ENCODE measurements at places on chromosomes 3 and 15.

- no peak for DNase-seq
These were observed 58.0 kb upstream of the CRTC3 start for GRCh38 chr15:90471769-90472168.

DNA sequence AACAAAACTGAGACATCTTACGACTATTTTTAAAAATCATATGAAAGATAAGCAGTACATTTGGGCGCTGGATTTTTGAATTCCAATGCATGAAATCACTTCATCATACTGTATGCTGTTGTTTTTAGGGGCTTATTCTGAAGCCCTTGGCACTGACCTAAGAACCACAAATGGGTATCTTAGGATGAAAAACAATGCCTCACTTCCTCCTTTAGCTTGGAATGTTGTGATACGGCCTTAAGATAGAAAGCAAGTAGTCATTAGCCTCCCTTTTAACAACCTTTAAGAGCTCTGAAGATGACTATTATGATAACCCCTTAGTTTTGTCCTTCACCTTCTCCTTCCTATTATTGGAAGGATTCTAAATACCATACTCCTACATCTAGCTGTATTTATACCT lies 289.8 kb downstream of the ARPP21 start:
- DNase-seq: no peak

GRCh38 chr3:135896613-135897012 lies 68.9 kb upstream of the PPP2R3A start:
- DNase-seq: no peak

- no peak for DNase-seq
These were observed 12.0 kb downstream of the RPL32 start for GRCh38 chr3:12829404-12829803.

DNA sequence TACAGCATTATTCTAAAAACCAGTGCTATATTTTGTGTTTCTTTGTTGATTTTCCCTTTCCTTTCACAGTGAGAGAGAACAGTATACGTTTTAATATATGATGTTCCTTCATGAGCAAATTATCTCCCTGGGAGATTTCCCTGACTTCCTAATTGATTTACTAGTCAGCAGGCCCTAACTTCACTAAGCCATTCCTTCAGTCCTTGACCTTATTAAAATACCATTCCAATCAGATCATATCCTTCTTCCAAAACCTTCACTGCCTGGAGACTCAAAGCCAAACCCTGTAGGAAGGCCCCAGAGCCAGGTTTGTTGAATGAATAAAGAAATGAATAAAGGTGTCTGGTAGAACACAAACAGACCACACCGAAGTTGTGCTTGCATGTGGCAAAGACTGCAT lies 43.8 kb upstream of the ARHGEF3 start:
- DNase-seq: no peak

DNA sequence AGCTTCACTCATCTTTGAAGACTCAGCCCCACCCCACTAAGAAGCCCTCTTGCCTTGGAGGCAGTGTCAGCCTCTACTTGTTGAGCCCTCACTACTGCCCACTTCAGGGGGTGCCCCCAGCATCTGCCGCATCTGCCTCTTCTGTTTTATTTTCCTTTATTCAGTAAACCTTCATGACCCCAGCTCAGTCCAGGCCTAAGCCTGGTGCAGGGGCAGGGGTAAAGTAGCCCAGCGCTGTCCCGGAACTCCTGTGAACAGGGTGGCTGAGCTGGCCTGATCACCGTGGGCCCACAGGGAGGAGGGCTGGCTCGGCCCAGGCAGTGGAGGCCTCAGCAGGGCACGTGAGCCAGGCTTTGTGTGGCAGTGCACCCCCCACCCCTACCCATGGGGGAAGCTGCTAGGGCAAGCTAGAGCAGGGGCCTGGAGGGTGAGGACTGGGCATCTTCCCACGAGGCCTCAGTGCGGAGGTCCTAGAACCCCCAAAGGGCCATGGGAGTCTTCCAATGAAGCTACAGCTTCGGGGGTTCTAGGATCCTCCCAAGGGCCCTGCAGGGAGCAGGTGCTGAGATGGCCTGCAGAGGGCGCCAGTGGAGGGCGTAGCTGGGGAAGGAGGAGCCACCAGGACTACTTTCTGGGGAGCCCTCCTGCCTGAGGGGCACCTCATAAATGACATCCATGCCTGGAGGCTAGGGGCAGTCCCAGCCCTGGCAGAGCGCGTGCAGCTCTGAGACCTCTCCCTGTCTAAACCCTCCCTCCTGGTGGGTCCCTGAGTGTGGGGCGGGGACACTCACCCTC lies 36.0 kb downstream of the TSPAN3 start:
- peak; percentile 68 for DNase-seq

DNA sequence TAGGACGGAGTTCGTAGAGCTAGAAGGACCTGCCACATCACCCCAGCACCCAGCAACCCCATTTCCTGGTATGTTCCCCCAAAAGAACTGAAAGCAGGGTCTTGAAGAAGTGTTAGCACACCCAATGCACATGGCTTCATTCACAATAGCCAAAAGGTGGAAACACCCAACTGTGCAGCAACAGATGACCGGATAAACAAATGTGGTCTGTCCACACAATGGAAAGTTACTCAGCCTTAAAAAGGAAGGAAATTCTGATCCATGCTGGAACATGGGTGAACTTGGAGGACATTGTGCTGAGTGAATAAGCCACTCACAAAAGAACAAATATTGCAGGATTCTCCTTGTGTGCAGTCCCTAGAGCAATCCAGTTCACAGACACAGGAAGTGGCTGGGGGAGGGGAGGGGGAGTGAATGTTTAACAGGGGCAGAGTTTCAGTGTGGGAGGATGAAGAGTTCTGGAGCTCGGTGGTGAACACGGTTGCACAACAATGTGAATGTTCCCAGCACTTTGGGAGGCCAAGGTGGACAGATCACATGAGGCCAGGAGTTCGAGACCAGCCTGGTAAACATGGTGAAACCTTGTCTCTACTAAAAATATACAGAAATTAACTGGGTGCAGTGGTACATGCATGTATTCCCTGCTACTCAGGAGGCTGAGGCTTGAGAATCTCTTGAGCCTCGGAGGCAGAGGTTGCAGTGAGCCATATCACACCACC lies 157.5 kb downstream of the NUP210 start:
- DNase-seq: no peak

- no peak for DNase-seq
These were observed 113.7 kb upstream of the SMAD3 start for GRCh38 chr15:66951531-66952320.

DNA sequence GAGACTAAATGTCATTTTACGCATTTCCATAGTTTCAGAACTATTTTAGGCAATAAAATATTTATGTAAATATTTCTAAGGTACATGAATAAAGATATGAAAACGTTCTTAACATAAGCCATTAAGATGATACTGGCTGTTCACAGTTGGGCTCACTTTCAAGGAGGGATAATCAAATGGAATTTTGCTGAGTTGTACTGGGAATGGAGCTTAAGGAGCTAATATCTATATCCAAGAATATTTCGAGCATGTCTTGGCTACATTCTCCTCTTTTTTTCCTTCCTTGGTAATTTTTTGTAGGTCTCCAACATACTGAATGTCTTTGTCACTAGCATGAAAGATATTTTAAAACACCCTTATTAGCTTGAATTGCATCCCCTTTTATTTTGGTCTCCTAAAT lies 383.4 kb downstream of the RAP2B start:
- DNase-seq: no peak

DNA sequence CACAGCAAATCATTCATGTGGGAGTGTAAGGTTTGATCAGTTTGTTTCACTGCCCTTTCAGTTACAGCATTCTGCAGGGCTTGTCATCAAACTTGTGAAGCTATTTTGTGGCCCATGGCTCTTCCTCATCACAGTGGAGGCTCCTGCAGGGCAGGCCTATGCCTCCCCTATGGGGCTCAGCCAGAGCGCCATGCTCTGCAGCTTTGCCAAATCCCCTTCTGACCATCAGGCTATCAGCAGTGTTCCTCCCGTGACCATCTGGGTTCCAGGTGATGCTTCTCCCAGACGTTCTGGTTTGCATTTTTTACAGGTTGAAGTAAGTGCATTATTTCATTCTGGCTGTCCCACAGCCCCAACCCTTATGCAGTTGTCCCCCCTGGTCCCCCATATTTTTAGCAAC lies 28.1 kb upstream of the REC114 start:
- DNase-seq: no peak

- DNase-seq: no peak
These were observed 90.0 kb downstream of the MEGF11 start for GRCh38 chr15:66163553-66163952.

DNA sequence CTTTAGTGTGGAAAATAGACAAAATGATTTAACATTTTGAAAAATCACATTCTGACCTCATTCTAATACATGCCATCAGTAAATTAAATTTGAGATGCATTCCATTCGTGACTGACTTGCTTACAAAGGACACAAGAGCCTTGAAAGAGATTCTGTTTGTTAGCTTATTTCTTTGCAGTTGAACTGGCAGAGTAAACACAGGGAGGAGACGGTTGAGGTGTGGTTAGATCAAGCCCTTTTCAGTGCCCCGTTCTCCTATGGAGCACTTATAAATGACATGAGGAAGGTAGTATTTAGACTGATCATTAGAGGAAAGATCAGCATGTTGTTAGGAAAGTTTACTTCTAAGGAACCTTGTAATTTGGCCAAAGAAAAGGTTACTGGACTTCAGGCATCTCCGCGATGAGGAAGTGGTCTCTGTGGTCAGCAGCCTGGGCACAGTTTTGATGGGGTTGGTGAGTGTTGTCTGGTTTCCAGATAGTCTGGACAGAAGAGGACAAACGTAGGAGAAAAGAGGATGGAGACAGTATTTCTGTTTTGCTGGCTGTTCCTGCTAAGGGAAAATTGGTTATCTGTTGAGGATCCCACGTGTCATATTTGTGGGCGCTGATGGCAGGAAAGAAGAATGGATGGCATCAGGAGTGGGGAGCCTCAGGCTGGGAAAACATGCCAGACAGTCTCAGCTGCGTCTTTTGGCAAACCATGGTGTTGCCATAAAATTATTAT lies 328.9 kb upstream of the TBL1XR1 start:
- no peak for DNase-seq

DNA sequence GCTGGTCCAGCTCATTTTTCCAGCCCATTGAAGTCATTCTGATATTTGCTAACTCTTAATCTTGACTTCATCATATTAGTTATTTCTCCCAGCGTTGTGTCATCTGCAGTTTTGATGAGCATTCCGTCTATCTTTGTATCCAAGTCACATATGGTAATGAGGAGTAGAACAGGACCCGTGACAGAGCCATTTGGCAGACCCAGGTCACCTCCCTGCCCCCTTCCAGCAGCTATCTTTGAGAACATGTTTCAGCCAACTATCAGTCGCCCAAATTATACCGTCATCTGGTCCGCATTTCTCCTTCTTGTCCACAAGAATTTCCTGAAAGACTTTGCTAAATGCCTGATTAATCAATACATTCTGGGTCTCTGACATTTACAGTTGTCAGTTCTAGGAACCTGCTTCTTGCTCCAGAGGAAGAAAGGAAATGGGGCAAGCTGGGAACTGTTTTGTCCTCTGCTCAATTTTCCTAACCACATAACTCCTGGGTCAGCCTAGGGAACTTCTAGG lies 347.1 kb upstream of the NR2E3 start:
- DNase-seq: no peak

DNA sequence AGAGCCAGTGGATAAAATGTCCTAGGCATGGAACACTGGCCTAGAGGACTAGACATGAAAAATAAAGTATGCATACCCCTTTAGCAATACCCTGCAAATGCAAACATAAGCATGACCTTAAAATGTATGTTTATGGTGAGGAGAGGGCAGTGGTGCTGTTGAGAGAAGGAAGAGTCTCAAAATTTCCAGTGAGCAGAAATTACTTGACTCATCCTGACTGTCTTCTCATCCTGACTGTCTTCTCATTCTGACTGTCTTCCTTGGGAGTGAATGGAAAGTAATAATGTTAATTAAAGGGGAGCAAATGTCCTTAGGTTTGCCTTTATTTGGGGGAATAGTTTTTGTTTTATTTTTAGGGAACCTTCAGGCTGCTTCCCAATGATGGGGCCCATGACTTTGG lies 121.5 kb upstream of the GALNT15 start:
- no peak for DNase-seq

- no peak for DNase-seq
These were observed 120.0 kb downstream of the SLCO3A1 start for GRCh38 chr15:91973481-91973880.

DNA sequence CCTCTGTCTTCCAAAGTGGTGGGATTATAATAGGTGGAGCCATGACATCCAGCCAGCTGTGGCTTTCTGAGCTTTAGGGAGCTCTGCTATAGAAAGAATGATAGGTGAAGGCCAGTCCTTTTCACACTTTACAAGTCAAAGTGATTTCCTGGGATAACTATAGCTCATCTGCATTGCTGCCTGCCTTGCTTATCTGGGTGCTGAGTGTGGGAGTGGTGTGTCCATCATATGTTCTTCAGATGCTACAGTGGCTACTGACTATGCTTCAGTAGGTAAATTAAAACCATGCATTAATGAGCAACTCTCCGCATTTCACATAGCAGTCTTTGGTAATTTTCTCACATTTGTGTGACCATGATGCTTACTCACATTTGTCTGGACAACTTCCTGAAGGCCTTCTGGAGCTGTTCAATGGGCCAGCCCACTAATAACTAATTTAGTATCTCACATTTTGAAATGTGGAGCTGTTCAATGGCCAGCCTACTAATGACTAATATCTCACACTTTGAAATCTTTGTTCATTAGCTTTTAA lies 23.4 kb downstream of the RHOA start:
- no peak for DNase-seq

- peak; percentile 91 for DNase-seq
These were observed at the start of gene CRBN for GRCh38 chr3:3179407-3180094. Gene CRBN, minus strand, starts transcription at chr3:3179691. Its CDS starts 4 bp downstream, at chr3:3179687.

DNA sequence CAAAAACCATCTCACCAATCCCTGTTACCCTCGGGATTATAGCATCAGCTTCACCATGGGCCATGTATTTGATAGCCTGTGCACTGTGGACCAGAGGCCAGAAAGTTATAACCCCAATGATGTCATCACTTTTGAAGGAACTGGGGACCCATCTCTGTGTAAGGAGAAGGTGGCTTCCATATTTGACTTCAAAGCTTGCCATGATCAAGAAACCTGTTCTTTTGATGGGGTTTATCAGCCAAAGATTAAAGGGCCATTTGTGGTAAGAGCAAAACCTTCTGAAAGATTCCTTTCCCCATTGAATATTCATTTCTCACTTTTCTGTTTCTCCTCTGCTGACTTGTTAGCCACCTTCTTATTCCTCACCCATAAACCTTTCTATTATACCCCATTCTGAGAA lies 34.3 kb upstream of the RPL14 start:
- no peak for DNase-seq

GRCh38 chr3:151452841-151453240 lies 8.0 kb downstream of the IGSF10 start:
- no peak for DNase-seq

Data from sciatic nerve (tissue), 2 donors.